ENCODE measurements at places on chromosomes 3 and 15. TPM values are rescaled to one million over a fixed set of nuclear protein-coding genes. Genes with fewer than 3 reads are reported as not detected.

Gene DENND4A
- 13.7 TPM for total RNA-seq

Gene GOLGA8J
- total RNA-seq = not detected

Gene PFKFB4
- total RNA-seq = 1.5 TPM

Gene SENP8
- 1.2 TPM for total RNA-seq

Gene SIAH2
- total RNA-seq = 7.8 TPM

Gene POPDC2
- 0.40 TPM for total RNA-seq

All from lung microvascular endothelial cell (primary cell).